Left ventricle myocardium inferior (tissue), 1 donor: ENCODE measurements at places on chromosomes 4 and X. TPM values are rescaled to one million over a fixed set of nuclear protein-coding genes. Genes with fewer than 3 reads are reported as not detected.

Gene ZDHHC15
- total RNA-seq: 3.1 TPM

Gene ARHGAP10
- total RNA-seq: 59.7 TPM

Gene HSFX1
- 3.0 TPM for total RNA-seq

Gene PTCHD1
- 0.22 TPM for total RNA-seq

DNA sequence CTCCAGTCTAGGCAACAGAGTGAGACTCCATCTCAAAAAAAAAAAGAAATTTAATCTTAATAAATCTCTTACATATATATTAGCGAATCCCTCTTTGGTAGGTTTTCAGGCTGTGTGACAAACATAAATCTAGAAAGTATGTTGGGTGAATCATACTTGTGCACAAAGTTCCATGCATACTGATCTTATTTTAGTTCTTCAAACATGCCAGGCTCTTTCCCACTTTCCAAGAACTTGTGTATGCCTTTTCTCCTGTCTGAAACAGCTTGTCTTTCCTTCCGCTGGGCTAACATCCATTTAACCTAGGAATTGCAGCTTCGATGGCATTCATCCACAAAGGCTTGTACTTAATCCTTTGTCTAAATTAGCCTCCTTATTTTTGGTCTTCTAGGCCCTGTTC, 156.6 kb upstream of the CASK start:
- no peak for DNase-seq

GRCh38 chr4:122346036-122346435, 32.8 kb upstream of the ADAD1 start:
- no peak for DNase-seq

DNA sequence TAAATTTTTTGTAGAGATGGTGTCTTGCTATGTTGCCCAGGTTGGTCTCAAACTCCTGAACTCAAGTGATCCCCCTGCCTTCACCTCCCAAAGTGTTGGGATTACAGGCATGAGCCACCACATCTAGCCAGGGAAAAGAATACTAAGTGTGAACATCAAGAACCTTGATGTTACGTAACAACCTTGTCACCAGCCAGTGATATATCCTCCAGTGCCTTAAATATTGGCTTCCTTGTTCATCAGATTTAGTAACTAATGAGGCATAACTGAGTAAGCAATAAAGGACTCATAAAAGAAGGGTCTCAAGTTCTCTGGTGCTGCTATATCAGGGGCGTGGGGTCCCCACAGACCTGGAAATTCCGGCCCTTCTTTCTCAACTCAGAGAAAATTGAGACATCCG, 60.5 kb upstream of the ENPEP start:
- DNase-seq: no peak

DNA sequence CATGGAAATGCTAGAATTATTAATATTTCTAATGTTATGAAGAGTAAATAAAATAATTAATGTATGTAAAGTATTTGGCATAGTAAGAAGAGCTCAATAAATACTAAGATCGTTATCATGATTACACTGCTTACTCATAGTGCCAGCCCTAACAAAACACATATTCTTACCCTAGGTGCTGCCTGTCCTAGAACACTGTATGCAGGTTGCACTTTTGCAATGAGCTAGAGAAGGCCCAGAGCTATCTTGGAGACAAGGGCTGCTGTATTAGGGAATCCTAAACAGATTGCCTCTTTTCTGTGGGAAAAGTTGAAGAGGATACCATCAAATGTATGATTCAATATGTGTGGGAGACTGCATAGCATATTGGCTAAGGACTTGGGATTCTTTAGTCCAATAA, 48.0 kb upstream of the TMEM164 start:
- no peak for DNase-seq

DNA sequence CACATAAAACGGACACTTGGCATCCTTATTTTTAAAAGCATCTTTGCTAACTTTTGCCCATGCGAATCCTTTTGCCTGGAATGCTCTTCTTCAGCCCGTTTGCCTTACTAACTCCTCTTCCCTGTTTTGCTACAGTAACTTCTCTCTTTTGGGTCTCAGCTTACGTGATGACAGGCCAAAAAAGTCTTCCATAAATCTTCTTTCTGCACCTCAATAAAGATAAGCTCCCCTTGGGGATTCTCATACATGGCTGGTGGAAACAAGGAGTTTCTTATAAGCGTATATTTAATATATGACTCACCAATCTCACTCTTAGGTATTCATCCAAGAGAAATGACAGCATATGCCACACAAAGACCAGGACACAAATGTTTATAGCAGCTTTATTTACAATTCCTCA, 192.7 kb downstream of the RCHY1 start:
- no peak for DNase-seq

GRCh38 chr4:156169861-156170260, 216.2 kb upstream of the CTSO start:
- no peak for DNase-seq
